ENCODE measurements at places on chromosomes 4 and X.

DNA sequence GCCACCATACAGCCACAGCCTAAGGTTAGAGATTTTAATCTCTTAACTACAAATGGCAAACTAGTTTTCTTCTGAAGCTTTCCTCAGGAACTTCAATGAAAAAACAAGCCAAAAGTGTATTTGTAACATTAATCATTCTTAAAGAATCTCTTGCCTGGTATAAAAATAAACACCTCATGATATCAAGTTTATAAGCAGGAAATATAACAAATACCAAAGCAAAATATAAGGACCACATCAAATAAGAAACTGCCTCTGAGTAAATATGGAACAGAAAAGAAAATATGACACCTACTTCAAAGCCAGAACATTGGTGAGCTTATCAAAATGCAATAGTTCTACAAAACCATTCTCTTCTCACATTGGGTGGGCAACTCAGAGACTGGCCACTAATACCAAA lies 89.9 kb downstream of the GPC4 start:
- no peak for ATAC-seq

GRCh38 chr4:41381384-41381783 lies 124.7 kb downstream of the UCHL1 start:
- no peak for ATAC-seq

GRCh38 chr4:176874721-176875445 lies 82.2 kb upstream of the VEGFC start:
- ATAC-seq, result no peak

DNA sequence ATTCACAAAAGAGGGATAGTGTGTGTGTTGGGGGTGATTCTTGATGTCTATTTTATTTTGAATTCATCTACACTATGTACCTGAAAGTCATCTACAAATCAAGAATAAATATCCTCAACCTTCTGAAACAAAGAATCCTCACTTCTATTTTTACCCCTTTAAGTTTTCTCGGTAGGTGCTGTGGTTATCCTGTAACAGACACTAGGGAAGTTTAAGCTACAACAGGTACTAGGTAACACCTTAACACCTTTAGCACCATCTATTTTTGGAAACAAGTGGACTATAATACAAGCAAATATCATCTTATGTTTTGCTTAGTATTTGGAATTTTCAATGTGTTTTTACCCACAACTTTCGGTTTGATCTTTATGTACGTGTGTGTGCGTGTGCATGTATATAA lies 12.0 kb upstream of the BDH2 start:
- ATAC-seq, result no peak

DNA sequence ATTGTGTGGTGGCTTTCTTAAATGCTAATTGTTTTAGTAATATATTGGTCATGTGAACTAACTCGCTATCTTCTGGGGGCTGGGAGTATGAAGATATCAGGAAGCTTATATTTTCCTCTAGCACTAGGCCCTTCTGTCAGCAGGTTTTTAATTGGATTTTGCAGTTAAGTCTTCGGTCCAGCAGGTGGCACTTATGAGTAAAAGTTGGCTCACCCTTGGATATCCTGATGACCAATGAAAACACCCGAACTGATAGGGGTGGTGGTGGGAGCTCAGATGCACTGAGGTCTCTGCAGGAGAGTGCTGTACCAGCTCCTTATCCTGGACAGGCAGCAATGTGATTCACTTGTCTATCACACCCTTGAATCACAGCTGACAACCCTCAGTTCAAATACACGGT lies 1365.8 kb upstream of the DIAPH2 start:
- ATAC-seq, result peak; percentile 21

- no peak for ATAC-seq
Observed at GRCh38 chr4:158787709-158788475, 19.1 kb downstream of the FNIP2 start.

DNA sequence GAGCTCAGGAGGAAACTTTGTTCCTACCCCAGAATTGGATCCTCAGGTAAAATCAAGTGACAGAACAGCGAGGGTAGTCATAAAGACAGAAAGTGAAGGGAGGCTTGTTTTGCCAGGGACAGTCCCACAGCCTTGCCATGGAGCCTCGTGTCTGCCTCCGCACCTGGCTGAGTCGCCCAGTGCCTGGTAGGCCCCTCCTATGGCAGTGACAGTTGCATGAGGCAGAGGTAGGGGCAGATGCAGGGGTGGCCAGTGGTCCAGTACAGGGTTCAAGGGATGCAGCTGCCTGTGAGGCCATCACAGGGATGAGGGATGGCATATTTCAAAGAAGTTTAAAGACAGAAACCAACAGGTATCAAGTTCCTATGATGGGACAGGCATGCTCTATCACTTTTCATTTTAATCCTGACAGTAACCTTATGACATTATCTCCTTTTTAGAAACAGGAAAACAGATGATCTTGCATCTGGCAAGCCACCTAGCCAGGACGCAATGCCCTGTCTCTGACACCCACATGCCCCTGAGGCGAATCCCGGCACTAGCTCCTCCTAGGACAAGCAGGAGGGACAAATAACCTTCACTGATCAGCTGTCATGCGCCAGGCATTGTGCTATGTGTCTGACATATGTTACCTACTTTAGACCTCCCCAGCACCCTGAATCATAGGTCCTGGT lies 127.4 kb upstream of the ENPP6 start:
- no peak for ATAC-seq

DNA sequence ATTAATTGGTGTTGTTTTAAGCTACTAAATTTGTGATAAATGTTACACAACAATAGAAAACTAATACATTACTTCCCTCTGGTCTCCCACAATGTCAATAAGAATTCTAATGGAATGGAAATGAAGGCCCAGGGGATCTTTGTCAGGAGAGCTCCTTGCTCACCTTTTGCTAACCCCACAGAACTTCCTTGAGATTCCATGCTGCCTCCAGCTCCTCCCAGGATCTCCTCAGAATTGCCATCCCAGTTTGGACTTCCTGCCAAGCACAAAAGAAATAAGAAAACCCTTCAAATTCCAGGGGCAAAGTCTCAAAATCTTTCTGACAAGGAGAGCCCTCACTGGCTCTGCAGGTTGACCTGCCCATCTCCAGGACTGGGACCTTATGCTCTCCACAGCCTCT lies 43.2 kb downstream of the ITIH6 start:
- no peak for ATAC-seq

DNA sequence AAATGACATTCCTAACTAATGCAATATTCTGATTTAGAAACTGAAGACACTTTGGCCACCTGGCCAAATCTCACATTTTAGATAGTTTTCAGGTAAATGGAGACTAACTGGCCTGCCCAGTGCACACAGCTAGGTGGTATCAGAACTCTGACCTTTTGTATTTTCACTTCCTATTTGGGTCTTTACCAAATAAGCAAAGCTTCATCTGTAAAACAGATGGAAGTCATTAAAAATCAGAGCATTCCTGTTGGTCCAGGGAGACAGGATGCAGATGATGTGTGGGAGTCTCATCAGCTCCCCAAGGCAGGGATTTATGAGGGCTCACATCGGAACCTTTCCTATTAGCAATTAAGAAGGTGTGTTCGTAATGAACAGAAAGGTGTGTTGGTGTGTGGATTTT lies 57.7 kb downstream of the ARHGAP10 start:
- no peak for ATAC-seq

GRCh38 chrX:18194688-18195087 lies 26.0 kb downstream of the BEND2 start:
- ATAC-seq, result no peak

GRCh38 chr4:1512738-1513660 lies 106.8 kb upstream of the NKX1-1 start:
- ATAC-seq, result peak; percentile 84

DNA sequence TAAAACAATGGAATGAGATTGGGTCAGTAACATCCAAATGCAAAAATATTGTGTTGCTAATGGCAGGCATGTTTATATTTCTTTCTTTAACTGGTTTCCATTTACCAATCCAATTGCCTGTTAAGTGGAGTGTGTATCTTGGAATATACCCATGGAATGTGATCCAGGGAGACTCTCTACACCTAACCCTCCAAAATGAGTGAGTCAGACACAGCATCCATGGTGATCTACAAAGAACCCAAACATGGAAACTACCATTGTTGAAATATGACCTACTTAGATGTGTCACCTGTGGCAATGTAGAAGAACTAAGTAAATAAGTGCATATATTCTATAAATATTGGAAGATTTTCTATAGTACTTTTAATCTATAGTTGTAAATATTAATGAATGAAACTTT lies 110.3 kb downstream of the AREG start:
- ATAC-seq, result no peak

DNA sequence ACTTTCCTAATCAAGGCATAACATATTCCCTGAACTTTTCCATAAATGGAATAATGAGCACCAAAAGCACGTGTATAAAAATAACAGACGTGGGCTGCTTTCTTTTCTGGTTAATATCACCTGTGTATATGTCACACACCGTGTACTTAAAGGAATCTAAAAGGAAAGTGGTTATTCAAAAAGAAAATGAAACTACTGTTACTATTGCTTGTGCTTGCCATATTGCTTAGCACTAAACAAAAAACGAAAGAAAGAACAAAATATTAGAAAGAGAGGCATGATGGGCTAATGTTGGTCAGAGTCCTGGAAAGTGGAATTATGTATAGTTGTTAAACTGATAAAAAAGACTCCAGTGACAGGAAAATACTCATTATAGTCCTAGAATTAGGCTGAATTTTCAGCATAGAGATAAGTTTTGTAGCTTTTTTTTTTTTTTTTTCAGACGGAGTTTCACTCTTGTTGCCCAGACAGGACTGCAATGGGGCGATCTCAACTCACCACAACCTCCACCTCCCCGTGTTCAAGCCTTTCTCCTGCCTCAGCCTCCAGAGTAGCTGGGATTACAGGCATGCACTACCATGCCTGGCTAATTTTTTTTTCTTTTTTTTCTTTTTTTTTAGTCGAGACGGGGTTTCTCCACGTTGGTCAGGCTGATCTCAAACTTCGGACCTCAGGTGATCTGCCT lies 123.2 kb downstream of the PABPC4L start:
- ATAC-seq, result no peak

- no peak for ATAC-seq
Observed at GRCh38 chrX:16592194-16592770, 57.7 kb upstream of the S100G start.

DNA sequence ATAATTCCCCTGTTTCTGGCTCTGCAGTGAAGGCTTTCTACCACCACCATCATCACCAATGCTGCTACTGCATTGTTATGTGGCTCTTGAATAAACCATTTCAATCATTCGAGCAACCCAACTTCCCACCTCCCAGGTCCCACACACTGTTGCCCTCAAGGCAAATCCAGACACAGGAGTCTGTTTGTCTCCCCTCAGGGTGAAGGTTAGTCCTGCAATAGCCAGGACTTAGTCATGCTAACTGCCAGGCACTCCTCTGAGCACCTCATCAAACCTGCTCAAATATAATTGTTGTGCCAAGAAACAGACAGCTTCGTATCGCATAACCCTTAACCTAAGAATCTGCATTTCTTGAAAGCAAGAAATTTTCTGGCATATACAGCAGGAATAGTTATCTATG lies 213.2 kb downstream of the KDR start:
- ATAC-seq, result no peak

DNA sequence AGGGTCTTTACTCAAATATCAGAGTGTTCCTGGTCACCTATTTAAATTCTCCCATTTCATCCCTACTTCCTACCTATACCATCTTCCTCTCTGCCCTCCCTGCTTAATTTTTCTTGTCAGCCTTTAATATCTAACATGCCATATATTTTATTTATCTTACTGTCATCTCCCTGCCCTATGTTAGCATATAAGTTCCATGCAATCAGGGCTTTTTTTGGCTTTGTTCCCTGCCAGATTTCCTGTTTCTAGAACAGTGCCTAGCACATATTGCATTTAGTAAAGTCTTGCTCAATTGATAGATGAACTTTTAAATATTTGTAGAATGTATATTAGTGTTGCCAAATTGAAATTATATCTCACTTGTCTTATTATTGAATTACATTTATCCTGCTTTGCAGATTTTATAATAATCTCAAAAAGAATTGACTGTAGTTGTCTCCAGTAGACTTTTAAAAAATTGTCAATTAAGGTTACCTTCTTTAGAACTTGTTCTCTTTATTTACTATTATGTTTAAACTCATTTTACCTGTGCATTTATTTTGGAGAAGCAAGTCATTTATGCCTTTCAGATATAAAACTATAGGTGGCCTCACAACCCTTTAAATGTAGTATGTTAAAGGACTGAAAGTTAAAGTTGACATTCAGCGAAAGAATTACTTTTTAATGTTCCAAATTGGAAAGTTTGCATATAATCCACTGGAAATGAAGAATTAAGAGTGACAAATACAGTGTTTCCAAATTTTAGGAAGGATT lies 108.2 kb upstream of the BMPR1B start:
- ATAC-seq, result no peak

GRCh38 chr4:2331043-2331420 lies 69.1 kb upstream of the MXD4 start:
- no peak for ATAC-seq

DNA sequence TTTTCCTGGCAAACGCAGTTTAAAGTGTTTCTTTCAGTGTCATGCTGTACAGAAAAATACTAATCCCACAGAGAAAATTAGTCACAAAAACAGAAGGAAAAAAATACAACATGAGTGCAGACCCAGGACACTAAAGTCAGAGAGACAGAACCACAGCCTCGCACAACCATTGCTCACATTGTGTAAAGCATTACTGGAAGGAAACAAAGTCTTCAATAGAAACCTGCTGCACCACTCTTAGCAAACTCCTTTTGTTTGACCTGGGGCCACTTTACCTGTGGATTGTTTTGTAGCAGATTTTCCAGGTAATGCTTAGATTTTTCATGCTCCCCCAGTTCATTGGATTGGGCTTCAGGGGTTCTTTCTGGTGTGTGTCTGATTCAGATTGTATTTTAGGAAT lies 131.8 kb upstream of the TMLHE start:
- no peak for ATAC-seq

GRCh38 chrX:144798972-144799371 lies 448.3 kb upstream of the SPANXN1 start:
- ATAC-seq, result no peak

DNA sequence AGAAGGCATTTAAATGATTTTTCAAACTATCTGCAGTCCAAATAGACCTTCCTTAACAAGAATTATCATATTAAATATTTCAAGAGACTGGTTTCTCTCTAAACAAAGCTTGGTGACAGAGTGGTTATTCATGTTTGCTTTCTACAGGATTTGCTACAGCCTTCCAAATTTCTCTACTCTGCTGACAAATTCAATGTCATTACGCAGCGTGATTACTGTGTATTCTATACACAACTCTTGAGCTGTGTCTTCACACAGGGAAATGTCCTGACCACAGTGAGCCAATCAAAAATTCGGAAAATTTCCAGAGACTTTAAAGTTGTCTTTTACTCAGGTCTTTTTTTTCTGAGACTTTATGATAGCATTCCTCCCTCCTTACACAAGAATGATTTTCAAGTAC lies 75.6 kb downstream of the EFHC2 start:
- no peak for ATAC-seq

- ATAC-seq, result no peak
Observed at GRCh38 chr4:162475246-162475645, 311.4 kb upstream of the FSTL5 start.

DNA sequence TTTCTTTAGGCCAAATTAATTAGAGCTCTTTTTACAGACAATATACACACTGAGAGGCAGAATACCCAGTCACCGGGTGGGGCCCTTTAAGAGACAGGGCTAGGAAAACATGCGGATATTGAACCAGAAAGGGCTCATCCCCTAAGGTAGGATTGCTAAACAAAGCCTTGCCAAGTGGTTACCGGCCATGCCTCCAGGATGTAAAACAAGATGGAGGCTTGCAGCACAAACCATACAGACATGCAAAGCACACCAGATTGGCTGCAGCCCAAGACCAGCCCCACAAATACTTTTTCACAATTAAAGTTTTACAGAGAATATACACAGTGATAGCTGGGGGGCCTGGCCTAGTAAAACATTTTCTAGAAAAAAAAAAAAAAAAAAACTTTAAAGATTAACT lies 210.0 kb downstream of the KLHL4 start:
- no peak for ATAC-seq

All from motor neuron (in vitro differentiated cells).